Hepatocyte (in vitro differentiated cells): ENCODE measurements at places on chromosomes 16 and 17. TPM values are rescaled to one million over a fixed set of nuclear protein-coding genes. Genes with fewer than 3 reads are reported as not detected.

The KRT36 gene
- not detected in 2 replicates for polyA plus RNA-seq

The ZFP3 gene
- polyA plus RNA-seq, result 0.24 and 0.32 TPM in 2 replicates

The ZNF469 gene
- polyA plus RNA-seq, result 0.94 and 1.3 TPM in 2 replicates

The CDH16 gene
- polyA plus RNA-seq, result 2.2 and 4.4 TPM in 2 replicates

The HASPIN gene
- polyA plus RNA-seq, result 0.54 and 1.1 TPM in 2 replicates

The EPN3 gene
- polyA plus RNA-seq, result 11.5 and 12.1 TPM in 2 replicates

The DHRS11 gene
- 41.3 and 49.8 TPM in 2 replicates for polyA plus RNA-seq

The WNT9B gene
- polyA plus RNA-seq, result 0.33 and 2.4 TPM in 2 replicates

The MEOX1 gene
- polyA plus RNA-seq, result 0.32 and 0.33 TPM in 2 replicates

The MYL4 gene
- 28.6 and 28.7 TPM in 2 replicates for polyA plus RNA-seq

The PPY gene
- not detected in 2 replicates for polyA plus RNA-seq

The SOX15 gene
- polyA plus RNA-seq, result 0.89 and 0.95 TPM in 2 replicates

The RAB37 gene
- 7.0 and 11.8 TPM in 2 replicates for polyA plus RNA-seq

The PRSS8 gene
- polyA plus RNA-seq, result 297 and 320 TPM in 2 replicates

The ALOX12 gene
- polyA plus RNA-seq, result 0.33 and 0.40 TPM in 2 replicates
